NCI-H1092 (cell line): ENCODE measurements at places on chromosomes 3 and 15.

DNA sequence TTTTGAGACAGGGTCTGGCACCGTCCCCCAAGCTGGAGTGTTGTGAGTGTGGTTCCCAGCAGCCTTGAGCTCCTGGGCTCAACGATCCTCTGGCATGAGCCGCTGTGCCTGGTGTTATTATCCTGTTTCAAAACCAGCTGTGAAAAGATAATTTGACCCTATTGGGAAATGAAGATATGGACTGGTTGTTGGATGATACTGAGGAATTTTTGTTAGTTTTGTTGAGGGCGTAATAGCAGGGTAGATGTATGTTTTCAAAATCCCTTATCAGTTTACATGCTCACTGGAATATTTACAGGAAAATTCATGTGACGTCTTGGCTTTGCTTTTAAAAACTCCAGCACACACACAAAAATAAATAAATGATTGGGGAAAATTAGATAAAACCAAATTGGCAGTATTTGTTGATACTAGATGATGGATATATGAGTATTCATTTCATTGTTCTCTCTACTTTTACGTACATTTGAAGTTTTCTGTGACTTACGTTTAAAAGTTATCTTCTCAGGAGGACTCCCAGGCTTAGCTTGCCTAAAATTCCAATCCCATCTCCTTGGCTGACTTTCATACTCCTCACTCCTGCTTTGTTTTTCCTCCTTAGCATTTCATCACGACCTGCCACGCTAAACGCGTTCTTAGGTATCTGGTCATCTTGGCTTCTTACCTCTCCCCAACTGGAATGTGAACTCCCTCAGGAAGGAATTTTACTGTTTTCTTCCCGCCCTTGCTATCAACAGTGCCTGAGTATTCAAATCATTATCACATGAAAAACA, 56.8 kb upstream of the TFRC start:
- DNase-seq: no peak

DNA sequence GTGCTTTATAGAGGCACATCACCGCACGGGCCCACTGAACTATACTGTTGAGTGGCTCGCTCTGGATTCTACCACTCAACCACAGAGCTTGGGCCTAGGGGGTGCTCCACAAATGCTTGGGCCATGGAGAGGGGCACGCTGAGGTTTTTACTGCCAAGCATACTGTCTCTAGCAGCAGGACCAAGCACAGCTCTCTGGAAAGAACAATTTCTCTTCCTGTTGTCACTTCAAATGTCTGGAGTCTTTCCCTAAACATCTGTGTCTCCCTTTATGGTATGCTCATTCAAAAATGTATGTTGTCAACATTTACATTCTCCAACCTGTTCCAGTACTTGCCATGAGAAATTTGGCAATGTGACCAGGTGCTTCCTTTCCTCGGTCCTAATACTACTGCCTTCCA, 114.7 kb upstream of the TPM1 start:
- DNase-seq: no peak

DNA sequence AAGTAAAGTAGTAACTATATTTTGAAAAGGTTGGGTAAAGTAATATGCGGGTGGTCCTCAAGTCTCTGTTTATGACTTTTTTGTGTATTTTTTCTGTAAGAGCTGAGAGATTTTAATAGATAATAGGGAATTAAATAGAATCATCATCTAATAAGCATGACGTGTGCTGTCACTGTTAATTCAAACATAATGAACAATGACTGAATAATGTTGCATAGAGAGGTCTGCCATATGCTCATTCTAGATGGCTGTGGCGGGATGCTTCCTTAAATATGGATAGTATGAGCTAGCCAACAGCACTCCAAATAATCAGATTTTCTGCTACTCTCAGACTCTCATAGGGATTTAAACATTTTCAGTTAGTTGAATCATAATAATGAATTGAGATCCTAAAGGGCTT, 302.8 kb upstream of the RBMS3 start:
- DNase-seq: no peak

- DNase-seq: no peak
Observed at GRCh38 chr15:75811626-75812025, 31.6 kb upstream of the UBE2Q2 start.

- no peak for DNase-seq
Observed at GRCh38 chr3:107458871-107459270, 63.9 kb upstream of the BBX start.

- DNase-seq: no peak
Observed at GRCh38 chr15:25175033-25175788, 220.4 kb downstream of the SNRPN start.

DNA sequence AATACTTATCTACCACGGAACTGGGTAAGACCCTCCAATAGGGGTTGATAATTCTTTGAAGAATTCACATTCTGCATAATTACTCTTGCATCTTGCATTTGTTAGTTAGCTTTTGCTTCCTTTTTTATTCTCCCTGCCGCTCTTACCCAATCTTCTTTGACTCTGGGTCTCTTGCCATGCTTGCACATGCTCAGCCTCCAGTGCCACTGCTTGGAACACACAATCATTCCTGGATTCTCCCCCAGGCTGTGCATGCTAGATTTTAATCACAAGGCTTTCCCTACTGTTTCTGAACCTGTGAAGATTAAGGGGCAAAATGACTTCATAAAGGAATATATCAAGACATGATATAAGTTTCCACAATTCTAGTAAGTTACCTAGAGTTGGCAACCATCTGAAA, 133.1 kb downstream of the IL1RAP start:
- DNase-seq: no peak

DNA sequence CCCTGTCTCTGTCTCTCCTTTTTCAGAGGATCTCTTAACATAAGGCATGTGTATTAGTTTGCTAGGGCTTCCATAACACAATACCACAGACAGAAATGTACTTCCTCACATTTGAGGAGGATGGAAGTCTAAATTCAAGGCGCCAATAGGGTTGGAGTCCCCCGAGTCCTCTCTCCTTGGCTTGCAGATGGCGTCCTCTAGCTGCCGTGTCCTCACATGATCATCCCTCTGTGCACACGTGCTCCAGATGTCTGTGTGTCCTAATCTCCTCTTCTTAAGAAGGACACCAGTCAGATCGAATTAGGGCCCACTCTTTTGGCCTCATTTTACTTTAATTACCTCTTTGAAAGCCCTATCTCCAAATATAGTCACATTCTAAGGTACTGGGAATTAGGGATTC, 23.0 kb upstream of the BFSP2 start:
- no peak for DNase-seq

DNA sequence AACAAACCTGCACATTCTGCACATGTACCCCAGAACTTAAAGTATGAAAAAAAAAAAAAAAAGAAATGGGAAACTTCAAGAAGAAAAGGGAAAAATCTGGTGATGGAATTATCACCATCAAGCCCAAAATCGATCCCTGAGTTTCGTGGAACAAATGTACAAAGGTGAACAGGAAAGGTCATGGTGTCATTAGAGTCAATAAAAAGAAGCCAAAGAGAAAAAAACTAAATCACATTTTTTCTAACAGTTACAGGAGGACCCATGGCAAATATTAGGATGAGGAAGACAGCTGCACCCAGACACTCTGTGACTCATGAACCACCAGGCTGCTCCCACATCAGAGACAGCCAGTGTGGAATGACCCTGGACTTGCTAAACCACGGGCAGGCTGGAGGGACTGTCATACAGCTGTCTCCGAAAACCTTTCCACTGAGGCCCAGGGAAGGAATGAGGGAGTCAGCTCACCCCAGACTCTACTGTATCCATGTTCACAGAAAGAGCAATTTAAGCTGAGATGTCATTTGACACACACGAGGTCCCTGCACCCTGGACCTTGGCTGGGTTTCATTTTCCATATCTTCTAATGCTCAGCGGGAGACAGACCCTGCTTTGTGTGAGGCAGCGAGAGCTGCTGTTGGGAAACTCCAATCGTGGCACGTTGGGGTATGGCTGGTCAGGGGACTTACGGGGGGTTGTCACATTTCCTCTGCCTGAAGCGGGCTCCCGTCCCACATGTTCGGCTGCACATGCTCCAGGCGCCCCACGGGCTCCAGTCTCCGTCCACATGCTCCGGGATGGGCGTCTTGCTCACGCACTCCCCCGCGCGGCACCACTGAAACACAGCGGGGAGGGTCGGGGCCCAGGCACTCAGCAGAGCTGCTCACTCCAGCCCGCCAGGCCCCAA, 210.2 kb downstream of the ADAMTS17 start:
- DNase-seq: no peak

DNA sequence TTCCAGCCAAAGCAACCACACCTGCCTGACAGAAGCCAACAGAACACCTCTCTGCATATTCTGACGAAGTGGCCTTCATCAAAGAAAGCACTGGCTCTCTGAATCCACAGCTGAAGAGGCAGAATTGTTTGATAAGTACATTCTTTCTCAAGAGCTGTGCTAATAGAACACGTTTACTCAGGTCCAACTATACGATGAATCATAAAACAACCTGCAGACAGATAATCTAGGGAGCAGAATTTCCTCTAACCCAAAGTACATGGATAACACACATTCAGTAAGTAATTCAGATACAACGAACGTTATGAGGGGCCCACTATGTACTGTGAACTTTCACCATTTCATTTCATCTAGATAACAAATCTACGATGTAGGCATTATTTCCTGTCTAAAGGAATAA, 25.4 kb downstream of the ALDH1A2 start:
- no peak for DNase-seq

DNA sequence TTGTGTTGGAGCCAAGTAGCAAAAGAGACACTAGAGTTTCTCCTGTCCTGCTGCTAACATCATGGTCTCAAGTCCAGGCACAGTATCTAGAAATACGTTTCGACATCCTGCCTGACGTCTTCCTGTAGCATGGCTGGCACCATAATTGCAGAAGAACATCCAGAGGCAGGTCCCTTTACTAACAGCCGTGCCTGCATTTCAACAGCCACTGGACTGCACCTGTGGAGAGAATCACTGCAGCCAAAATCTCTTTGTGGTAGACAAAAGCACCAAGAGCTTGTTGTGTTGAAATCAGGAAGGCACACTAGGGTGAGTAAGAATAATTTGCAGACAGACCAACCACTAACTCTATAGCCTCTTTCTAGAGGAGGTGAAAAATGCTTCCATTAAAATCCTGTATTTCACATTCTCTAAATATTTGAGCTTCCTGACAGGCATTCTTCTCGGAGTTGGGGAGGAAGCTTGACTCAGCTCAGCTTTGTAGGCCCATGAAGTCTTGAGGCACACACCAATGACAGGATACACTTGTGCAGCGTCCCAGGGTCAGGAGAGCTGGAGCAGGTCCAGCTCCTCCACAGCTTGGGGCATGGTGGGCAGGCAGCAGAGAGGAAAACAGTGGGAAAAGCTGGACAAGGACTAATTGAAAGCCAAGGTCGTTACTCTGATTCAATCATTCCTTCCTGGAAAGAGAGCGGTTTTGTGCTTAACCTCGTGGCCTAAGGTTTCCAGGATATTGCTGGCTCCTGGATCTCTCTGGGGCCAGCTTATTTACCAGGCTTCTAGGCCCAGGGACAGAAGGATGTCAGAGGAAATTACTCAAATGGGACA, 244.9 kb downstream of the FAM43A start:
- DNase-seq: no peak

GRCh38 chr3:153043729-153044328, 118.2 kb upstream of the RAP2B start:
- no peak for DNase-seq

DNA sequence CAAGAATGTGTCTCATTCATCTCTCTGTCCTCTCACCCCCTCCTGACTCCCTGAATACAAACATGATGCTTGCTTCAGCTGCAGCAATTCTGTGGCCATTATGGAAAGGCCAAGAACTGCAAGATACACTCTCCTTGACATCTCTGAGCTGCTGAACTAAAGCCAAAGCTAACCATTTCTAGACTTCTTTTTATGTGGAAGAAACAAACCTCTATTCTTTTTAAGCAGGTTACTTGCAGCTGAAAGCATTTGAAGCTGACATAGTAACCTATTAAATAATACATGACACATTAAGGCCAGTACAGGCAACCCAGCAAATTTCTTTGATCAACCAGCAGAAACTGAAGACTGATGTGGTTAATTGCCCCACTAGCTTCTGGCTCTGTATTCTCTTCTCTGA, 17.5 kb downstream of the FHIT start:
- DNase-seq: no peak

GRCh38 chr3:159451482-159451881, 537.2 kb upstream of the IL12A start:
- no peak for DNase-seq

DNA sequence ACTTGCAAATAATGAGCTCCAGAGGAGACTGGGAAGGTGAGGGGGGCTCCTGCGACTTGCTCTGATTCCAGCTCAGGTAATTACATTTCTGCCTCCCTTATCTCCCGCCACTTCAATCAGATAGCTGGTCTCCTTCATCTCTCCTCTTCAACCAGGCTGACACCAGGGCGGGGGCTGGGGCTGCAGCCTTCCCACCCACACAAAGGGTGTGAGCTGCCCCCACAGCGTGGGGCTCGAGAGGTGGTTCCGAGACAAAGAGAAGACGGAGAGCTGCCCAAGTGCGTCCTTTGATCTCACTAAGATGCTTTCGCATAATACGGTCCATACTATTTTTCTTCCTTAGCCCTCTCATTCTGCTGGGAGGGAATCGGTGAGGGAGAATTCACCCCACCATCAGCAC, 139.7 kb downstream of the NSMCE3 start:
- DNase-seq: no peak

GRCh38 chr3:176005564-176005963, 1146.4 kb downstream of the NAALADL2 start:
- DNase-seq: no peak

GRCh38 chr3:170470063-170471016, 51.7 kb downstream of the CLDN11 start:
- peak; percentile 31 for DNase-seq

- DNase-seq: no peak
Observed at GRCh38 chr3:74023395-74023794, 398.7 kb upstream of the PDZRN3 start.

- no peak for DNase-seq
Observed at GRCh38 chr3:149247008-149247710, 25.5 kb upstream of the CP start.

- DNase-seq: no peak
Observed at GRCh38 chr3:37514055-37514665, 339.8 kb upstream of the LRRFIP2 start.

GRCh38 chr3:155554777-155555451, 190.0 kb downstream of the PLCH1 start:
- DNase-seq: no peak
